NB4 (cell line): ENCODE measurements at places on chromosomes 2 and 18.

DNA sequence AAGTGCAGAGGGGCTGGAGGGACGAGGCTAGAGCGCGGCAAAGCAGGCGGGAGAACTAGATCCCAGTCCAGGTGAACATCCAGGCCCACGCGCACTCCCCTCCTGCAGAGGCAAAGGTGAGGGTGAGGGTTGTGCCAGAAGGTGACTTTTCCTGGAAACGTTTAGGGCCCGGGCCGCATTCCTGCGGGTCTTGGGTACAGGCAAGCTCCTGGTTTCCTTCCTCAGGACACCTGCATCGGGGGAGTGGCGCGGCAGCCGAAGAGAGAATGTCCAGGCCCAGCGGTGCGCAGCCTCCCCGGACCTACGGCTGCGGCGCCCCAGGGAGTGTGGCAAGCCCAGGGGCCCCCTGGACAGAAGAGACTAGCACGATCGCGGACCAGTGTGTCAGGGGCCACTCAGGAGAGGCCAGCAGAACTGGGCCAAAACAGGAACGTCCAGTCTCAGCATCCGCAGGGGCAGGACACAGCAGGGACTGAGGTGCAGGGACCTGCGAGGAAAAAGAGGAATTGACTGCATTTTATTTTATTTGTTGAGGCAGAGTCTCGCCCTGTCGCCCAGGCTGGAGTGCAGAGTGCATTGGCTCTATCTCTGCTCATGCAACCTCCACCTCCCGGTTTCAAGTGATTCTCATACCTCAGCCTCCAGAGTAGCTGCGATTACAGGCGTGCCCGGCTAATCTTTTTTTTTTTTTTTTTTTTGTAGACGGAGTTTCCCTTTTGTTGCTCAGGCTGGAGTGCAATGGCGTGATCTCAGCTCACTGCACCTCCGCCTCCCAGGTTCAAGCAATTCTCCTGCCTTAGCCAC, 8.7 kb upstream of the IMPA2 start:
- no peak for DNase-seq

DNA sequence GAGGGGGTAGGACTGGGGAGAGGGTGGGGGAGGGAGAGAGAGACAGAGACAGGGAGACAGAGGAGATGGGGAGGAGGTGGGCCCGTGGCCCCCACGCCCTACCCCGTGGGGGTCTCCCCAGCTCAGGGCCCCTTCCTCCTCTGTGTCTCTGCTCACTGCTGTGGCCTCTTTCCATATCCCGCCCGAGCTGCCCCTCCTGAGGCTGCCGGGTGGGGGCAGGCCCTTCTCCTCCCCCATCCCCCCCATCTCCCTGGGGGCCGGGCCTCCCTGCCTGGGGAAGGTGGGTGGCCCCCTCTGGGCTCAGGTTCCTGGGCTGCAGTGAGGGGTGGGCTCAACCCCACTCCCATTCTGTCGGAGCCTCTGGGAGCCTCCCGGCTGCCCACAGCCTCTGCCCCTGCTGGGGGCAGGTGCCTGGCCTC, 332 bp upstream of the PDCD1 start:
- DNase-seq, result no peak

GRCh38 chr2:111239107-111239506, 118.4 kb downstream of the BCL2L11 start:
- no peak for DNase-seq

GRCh38 chr18:70234667-70235459, 29.4 kb upstream of the RTTN start:
- peak; percentile 20 for DNase-seq
